ENCODE measurements at places on chromosomes 2 and 18.

- DNase-seq = no peak
Measured at GRCh38 chr2:57552885-57553284, 493.7 kb upstream of the VRK2 start.

DNA sequence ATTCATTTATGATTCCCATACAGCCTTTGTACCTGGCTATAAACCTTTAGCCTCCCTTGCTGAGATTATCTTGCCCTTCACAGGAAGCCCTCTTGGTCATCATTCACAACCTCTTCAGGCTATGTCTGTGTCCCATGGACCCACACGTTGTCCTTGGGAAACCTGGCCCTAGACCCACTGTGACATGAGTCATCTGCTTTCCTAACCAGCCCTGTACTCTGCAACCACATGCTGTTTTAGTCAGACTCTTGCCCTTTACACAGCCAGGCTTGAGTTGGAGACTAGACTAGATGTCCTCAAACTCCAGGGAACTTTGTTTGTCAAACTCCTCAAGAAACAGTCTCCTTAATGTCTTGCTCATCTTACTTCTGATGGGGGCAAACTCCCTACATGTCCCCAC is 229.3 kb upstream of the ZSWIM2 start:
- no peak for DNase-seq

- DNase-seq = no peak
Measured at GRCh38 chr2:141200191-141200590, 930.6 kb downstream of the LRP1B start.

DNA sequence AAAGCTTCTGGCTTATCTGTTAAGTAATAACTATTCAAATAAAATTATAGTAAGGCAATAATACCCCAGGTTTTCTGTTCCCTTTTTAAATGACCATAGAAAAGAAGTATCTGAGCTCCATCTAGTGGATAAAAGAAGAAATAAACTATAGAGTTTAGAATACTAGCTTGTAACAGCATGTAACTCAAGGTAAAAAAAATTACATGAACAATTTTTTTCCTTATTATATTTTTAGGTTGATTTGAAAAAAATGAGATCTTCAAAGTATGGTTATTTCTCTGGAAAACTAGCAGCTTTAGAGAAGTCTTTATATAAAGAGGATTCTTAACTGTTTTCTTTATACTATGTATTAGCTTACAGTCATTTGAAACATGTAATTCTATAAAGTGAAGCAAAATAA is 58.1 kb downstream of the NCKAP1 start:
- peak; percentile 7 for DNase-seq

DNA sequence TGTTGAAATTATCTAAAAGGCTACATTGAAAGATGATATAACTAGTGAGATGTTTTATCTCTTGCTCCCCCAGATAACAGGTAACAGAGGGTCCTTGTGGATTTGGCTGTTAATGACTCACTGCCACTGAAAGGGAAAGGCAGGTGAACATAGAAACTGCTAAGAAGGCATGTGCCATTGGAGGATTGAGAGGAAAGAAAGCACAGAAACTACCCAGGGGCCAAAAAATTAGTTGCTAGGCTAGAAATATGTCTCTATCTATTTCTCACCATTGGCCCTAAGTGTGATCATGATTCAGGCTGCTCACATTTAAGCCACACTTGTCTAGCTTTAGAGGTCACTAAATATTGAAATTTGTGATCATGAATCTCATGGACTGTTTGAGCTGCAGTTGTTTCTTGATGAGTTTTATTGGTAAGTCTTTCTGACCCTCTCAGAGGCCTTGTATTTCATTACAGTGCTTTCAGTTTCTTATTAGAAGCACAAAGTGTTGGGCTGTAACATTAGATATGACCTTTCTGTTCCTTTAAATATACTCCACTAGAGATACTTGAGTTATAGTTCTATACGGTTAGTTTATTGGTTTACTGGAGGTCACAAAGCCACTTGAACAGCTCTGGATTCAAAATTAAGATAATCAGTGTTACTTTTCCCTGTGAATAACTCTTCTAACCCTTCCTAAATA is 26.2 kb downstream of the NAB1 start:
- DNase-seq = no peak

DNA sequence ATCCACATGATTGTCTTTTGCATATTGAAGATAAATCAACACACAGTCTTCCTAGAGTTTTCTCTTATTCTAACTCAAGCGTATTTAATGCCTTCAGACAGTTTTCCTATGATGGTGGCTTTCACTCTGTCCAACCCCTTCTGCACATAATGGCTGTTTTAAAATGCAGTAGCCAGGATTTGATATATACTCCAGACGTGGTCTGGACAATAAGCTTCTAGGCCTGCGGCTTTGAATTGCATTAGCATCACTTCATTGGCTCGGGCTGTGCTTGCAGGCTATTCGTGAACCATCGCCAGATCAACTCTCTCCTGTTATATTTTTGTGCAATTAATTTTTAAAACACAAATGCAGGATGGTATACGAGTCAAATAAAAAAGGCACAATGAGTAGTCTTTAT is 235.3 kb downstream of the BCL2 start:
- DNase-seq = no peak

DNA sequence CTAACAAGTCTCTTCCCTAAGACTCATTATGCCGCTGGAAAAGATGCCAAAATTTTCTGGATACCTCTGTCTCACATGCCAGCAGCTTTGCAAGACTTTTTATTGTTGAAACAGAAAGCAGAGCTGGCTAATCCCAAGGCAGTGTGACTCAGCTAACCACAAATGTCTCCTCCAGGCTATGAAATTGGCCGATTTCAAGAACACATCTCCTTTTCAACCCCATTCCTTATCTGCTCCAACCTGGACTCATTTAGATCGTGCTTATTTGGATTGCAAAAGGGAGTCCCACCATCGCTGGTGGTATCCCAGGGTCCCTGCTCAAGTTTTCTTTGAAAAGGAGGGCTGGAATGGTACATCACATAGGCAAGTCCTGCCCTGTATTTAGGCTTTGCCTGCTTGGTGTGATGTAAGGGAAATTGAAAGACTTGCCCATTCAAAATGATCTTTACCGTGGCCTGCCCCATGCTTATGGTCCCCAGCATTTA is 26.3 kb downstream of the DHRS9 start:
- no peak for DNase-seq

GRCh38 chr2:23523373-23524260 is 138.6 kb downstream of the KLHL29 start:
- DNase-seq = peak; percentile 70

DNA sequence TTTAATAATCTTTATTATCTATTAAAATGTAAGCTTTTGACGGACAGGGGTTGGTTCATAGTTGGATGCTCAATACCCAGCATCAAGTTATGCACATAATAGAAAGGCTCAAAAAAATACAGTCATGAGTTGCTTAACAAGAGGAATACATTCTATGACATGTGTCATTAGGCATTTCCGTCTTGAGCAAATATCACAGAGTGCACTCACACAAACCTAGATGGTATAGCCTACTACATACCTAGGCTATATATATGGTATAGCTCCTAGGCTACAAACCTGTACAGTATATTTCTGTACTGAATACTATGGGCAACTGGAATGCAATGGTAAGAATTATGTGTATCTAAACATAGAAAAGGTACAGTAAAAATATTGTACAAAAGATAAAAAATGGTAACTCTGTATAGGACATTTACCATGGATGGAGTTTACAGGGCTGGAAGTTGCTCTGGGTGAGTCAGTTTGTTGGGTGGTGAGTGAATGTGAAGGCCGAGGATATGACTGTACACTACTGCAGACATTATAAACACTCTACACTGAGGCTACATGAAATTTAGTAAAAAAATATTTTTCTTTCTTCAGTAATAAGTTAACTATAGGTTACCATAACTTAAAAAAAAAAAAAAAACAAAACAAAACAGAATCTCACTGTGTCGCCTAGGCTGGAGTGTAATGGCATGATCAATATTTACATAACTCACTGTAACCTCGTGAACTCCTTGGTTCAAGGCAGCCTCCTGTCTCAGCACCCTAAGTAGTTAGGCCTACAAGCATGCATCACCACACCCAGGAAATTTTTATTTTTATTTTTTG is 201.2 kb downstream of the NBAS start:
- DNase-seq = peak; percentile 26

DNA sequence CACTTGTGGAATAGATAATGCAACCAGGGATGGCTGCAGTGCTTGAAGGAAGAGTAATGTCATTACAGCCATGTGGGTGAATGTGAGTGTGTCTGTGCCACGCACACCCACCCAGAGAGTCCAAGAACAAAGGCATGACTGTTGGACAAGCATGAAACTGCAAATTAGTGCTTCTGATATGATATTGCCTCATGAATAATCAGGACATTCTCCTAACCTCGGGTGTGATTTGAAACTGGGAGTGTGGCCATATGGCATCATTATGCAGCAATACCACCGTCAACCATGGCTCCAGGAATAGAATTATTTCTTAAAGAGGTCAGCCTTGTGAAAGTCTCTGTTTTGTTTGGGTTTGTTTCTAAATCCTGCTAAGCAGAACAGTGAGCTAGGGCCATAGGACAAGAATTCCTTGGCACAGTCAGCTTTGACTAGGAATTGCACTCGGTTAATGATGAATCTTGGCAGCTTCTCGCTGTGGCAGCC is 678.0 kb upstream of the RAB6C start:
- DNase-seq = no peak

DNA sequence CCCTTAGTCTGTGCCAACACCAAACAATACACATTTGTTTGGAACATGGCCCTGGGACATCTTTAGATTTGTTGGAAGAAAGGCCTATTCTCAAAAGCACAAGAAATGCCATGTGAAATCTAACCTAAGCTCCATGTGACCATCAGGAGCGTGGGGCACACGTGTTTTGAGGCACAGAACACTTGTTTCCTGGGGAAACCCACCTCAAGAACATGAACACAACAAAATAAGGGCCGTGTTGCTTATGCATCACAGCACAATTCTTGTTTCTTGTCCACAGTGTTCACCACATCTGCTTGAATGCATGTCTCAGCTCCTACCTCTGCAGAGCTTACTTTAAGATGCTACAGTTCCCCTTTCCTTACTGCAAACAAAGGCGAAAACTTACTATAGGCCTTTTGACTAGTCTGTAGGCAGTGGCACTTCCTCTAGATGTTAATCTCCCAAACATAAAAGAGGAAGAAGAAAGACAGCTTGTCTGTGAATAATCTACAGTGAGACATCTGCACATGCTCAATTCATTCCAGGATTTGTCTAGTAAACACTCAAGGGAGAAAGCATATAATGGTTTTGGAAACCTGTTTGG is 165.0 kb downstream of the ANKRD44 start:
- peak; percentile 82 for DNase-seq

- no peak for DNase-seq
Measured at GRCh38 chr2:106868275-106868674, 17.7 kb downstream of the ST6GAL2 start.

DNA sequence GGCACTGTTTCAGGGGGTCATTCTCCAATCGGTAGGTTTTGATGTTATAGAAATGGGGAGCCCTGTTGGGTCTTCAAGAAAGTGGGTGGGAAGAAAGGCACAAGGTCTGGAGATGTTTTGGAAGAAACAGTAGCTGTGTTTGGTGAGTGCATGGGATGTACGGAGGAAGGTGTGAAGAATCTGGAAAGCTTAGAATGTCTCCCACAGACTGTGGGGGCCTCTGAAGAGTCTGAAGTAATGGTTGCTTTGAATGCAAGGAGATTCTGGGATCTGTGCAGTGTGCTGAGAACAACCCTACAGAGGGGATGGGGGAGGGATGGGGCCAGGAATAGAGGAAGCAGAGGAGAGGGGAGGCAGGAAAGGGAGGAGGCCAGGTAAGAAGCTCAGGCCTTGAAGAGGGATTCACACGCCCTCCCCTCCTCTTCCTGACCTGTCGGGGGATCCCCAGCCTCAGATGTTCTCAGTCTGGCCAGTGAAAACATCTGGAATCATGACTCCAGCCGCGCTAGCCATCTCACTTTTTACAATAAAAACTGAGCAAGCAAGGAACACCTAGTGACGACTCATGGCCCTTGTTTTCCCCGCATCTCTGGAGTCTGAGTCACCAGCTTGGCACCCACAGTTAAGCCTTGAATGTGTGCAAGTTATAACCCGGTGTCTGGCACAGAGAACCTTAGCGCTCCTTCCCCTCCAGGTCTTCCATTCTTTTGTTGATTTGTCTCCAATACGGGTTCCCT is 74.2 kb downstream of the SH3BP4 start:
- no peak for DNase-seq

- DNase-seq = no peak
Measured at GRCh38 chr2:36729067-36729466, 32.6 kb downstream of the VIT start.

DNA sequence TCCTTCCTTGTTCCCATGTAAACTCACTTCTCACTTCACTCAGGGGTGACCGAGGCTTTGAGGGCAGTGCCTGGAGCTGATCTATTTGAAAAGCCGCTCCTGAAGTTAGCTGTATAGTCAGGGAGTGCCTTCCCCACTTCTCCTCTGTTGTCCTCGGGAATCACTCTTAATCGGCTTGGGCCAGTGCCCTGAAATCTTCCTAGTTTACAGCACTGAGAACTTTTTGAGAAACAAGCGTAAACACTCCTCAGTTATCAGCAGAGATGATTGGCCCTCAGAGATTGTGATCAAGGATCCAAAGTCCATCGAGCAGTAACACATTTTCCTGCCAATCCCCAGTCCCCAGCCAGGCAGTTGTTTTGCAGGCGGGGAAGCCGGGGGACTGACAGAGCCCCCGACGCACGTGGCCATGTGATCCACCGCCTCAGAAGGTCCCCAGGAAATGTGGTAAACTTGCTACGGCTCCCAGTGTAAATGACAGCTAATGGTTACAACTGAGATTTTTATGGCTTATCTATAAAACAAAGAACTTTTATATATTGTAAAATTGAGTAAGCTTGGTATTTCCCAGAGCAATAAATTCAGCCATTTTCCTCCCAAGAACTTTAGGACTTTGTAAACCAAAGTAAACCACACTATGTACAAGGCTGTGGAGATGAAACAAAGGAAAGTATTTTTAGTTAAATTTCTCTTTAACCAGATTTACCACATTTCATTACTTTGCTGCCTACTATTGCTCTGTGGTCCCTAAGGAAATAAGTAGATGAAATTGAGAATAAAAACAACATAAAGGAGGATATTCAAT is 53.5 kb downstream of the C18orf63 start:
- DNase-seq = no peak

GRCh38 chr2:237314681-237315080 is 99.3 kb downstream of the COL6A3 start:
- no peak for DNase-seq

GRCh38 chr18:30991397-30991796 is 51.1 kb downstream of the DSC3 start:
- DNase-seq = no peak

DNA sequence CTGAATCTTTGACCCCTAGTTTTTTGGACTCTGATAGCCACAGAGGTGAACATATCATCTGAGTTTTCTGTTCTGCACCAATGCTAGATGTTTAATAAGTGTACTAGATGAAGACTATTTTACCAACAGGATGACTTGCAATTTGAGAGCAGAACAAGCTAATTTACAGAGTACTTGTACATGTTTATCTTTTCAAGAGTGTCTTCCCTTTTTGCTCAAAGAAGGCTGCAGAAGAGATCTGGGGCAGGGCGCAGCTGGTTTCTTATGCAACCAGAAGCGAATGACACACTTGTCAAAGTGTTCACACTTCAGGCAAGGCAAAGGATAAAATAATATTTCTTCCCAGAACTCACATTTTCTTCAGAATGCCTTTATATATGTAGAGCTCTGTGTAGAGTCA is 86.0 kb downstream of the VWA3B start:
- DNase-seq = no peak

GRCh38 chr18:48542513-48543181 is 3.8 kb downstream of the CTIF start:
- DNase-seq = no peak

GRCh38 chr2:27734305-27734704 is 37.2 kb upstream of the MRPL33 start:
- DNase-seq = no peak

All from LNCaP clone FGC (cell line).